ENCODE measurements at places on chromosomes 12 and 14. TPM values are rescaled to one million over a fixed set of nuclear protein-coding genes. Genes with fewer than 3 reads are reported as not detected.

- DNase-seq: peak; percentile 62
These were observed 9.3 kb upstream of the USP15 start for GRCh38 chr12:62250671-62251608.

DNA sequence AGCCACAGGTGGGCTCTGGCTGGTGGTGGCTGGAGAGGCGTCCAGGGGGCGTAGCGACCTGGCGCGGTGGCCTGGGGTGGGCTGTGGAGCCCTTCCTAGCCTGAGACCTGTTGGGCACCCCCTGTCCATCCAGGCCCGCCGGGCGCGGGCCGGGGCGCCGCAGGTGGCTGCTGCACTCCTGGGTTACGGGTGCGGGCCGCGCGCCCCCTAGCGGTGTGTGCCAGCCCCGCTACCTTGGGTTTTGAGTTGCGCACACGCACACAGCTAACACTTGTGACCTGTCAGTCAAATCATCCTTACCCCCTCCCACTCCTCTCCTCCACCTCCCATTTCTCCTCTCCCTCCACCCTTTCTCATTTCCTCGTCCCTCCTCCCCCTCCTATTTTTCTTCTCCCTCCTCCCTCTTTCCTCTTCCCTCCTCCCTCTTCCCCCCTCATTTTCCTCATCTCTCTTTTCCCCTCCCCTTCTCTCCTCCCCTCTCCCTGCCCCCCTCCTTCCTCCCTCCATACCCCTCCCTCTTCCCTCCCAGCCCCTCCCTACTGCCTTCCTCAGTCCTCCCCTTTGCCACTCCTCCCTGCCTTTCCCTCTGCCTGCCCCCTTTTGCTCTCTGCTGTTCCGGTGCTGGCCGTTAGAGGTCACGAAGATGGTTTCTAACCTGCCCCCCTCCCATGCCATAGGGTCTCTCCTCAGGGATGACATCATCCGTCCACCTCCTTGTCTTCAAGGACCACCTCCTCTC is 2.3 kb downstream of the MEG3 start:
- DNase-seq: no peak

DNA sequence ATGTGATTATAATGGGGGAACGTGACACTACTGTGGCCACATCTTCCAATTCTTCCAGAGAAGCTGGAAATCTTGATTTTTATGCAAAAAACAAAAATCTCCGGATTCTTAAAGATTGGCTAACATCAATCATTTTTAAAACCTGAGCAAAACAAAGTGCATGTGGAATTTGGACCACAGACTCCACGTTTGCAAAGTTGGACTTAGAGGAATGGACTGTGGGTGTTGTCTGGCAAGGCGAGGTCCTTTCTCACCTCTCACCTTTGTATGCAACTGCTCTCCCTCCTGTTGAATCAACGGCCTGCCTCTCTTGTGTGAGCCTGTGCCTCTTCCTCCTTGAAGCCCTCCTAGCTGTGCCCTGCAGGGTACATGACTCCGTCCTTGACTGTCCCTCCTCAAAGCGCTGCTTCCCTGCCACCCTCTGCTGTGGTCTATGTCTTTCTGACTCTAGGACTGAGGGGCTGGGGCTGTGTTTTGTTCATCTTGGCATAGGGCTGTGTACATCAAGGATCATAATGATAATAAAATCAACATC is 122.4 kb downstream of the PHETA1 start:
- DNase-seq: no peak

GRCh38 chr14:76203086-76204001 is 51.6 kb downstream of the GPATCH2L start:
- DNase-seq: peak; percentile 36

DNA sequence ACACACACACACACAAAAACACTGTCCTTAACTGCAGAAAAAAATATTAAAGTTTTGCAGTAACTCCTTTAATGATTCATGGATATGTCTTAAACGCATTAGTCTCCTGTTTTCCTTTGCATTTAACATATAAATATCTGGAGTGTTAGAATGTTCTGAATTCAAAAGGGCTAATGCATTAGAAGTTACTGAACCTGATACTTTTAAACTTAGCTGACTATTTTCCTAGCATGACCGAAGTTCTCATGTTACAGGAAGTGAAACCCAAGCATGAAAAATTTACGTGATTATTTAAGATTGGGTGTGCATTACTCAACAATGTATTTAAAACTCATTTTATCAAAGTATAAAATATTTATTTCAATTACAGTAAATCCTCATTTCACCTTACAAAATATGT is 791.2 kb downstream of the FLRT2 start:
- DNase-seq: no peak

DNA sequence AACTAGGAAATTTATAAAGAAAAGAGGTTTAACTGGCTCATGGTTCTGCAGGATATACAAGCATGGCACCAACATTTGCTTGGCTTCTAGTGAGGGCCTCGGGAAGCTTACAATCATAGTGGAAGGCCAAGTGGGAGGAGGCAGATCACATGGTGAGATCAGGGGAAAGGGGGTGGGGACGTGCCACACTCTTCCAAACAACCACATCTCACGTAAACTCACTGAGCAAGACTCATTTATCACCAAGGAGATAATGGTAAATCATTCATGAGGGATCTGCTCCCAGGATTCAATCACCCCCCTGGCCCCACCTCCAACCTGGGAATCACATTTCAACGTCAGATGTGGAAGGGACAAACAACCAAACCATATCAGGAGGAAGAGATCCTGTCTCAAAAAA is 35.8 kb downstream of the NUMB start:
- DNase-seq: no peak

DNA sequence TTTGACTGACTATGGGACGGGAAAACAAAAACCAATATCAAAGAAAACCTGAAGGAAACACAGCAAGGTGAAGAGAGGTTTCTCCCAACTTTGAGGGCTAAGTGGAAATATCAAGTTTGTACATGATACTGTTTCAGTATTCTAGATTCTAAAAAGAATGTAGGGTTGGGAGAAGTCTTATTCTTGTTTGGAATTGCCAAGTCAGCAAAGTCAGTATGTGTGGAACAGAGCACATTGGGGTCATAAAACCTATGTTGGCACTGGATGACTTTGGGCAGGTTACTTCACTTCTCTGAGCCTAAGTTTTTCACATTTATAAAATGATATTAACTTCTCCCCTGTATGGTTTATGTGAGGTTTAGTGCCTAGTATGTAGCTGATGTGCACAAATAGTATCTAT is 182.2 kb downstream of the ANO4 start:
- no peak for DNase-seq

Gene ART4
- polyA plus RNA-seq: not detected

Gene EGLN3
- 9.3 TPM for polyA plus RNA-seq

Gene TPPP2
- polyA plus RNA-seq: not detected

Gene SLCO1B1
- polyA plus RNA-seq: not detected

Gene OR6C65
- not detected for polyA plus RNA-seq

Gene CLEC4C
- polyA plus RNA-seq: not detected

Gene NFATC4
- polyA plus RNA-seq: 2.2 TPM
